ENCODE measurements at places on chromosomes 1 and 21. TPM values are rescaled to one million over a fixed set of nuclear protein-coding genes. Genes with fewer than 3 reads are reported as not detected.

ARTN gene
- total RNA-seq, result 0.84 TPM

PPFIA4 gene
- total RNA-seq, result 0.33 TPM

FMO2 gene
- not detected for total RNA-seq

MPC2 gene
- total RNA-seq, result 52.6 TPM

BTBD8 gene
- total RNA-seq, result 1.2 TPM

FBLIM1 gene
- not detected for total RNA-seq

SLC1A7 gene
- total RNA-seq, result not detected

DPH2 gene
- total RNA-seq, result 15.7 TPM

SPRR1B gene
- not detected for total RNA-seq

AMPD1 gene
- not detected for total RNA-seq

FAM110D gene
- total RNA-seq, result not detected

IL6R gene
- 12.0 TPM for total RNA-seq

LINGO4 gene
- total RNA-seq, result 0.22 TPM

CD34 gene
- total RNA-seq, result not detected

MEAF6 gene
- total RNA-seq, result 46.0 TPM

PDZK1IP1 gene
- total RNA-seq, result not detected
